ENCODE measurements at places on chromosomes 7 and 10.
A peak's percentile ranks its signal among the peaks of the same experiment; 100 is the strongest.

DNA sequence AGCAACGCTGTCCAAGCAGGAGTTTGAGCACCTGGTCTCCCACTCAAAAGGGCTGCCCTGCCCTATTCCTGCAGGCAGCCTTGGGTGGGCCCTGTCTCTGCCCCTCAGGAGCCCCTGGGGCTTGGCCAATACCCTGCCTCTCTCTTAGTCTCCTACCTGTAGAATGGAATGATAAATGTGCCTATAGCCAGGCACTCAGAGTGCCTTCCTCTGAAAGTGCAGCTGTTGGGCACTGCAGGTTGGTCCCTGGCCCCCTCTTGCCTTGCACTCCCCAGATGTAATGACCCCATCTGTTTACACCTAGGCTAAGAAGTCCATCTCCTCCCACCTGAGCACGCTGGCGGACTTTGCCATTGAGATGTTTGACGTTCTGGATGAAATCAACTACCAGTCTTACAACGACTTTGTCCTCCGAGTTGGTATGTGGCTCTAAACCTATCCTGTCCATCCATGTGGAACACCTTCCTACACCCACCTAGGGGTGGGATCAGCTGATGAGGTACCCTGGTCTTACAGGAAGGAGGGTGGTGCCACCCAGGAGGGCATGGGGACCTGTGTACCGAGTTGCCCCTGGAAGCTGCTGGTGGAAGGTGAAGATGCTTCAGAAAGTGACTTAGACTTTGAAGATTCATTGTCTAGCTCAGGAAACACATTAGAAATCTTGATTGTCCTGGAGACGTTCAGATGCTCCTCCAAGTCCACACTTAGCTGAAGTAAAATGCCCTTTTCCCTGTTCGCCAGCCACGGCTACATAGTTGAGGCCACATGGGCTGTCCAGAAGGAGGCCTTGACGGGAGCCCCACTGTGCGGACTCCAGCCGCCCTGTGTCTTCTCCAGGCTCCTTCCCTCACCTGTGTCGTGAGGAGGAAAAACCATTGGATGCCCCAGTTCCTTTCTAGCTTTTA is 134.1 kb downstream of the ADCY1 start:
- DNase-seq = no peak

DNA sequence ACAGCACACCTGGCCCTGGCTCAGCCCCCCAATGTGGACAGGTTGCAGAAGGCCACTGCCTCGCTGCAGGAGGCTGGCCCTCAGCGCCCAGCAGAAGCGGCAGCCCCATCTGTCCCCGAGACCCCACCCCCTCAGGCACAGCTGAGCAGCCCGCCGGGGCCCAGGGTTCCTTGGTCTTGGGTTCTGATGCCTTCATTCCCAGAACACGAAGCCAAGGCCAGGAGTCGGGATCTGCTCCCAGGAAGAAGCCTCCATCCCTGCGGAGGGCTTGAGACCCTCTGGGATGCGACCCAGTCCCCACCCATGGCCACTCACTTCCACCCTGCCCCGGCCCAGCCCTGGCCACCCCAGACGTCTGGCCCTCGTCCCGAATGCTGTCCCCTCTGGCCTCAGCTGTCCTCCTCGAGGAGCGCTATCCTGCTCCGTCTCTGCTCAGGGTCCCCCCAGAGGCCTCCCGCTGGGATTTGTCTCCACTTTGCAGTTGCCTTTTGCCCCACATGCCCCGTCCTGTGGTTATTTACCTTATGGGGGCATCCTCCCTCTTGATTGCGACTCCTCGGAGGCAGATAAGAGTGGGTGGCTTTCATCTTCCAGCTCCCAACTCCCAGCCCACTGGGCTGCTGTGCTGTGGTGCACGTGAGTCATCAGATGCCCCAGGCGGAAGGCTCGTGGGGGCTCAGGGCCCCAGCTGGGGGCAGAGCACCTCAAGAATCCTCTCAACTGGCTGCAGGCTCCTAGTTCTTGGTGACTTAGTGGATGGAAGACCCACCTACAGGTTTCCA is 97.5 kb downstream of the MKI67 start:
- no peak for DNase-seq

DNA sequence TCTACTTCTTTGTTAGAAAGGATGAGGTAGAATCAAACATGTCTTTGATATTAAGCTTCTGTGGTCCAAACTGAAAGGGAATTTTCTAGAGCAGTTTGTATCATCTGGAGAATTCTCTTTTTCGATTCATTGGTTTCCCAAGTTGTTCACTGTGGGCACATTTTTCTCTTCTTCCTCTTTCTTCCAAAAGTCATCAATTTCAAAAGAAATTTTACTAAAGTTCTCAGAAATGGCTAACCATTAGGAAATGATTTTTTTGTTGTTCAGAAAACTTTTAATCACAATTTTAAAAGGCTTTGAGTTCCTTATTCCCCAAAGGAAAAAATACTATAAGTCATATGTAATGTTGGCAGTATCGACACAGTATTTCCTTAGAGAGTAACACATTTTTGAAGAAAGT is 28.3 kb upstream of the CCDC6 start:
- DNase-seq = no peak

DNA sequence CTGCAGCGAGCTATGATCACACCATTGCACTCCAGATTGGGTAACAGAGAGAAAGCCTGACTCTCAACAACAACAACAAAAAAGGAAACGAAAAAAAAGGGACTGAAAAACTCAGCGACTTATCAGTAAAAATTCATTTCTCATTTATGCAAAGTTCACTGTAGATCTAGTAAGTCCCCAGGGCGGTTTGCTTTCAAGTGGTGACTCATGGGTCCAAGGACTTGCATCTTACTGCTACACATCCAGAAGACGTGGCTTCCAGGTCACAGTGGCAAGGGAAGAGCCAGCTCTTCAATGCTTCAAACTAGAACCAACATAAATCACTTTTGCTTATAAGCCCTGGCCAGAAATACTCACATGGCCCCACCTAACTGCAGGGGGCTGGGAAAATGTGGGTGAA is 178.3 kb upstream of the AUTS2 start:
- no peak for DNase-seq

- no peak for DNase-seq
These were observed 52.7 kb upstream of the VIPR2 start for GRCh38 chr7:159197066-159197975.

GRCh38 chr10:87105446-87106124 is 10.6 kb downstream of the SHLD2 start:
- no peak for DNase-seq

GRCh38 chr7:32937344-32938174 is 19.7 kb upstream of the FKBP9 start:
- peak; percentile 42 for DNase-seq

DNA sequence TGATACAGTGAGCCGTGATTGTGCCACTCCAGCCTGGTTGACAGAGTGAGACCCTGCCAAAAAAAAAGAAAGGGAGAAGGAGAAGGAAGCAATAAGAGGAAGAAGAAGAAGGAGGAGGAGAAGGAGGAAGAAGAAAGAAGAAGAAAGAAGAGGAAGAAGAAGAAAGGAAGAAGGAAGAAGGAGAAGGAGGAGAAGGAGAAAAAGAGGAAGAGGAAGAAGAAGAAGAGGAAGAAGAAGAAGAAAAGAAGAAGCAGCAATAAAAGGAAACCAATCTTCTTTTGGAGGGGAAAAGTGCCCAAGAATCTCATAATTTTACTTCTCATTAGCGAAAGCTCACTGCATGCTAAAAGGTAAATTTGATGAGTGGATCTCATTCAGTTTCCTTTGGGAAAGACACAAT is 85.7 kb upstream of the GLCCI1 start:
- no peak for DNase-seq

- no peak for DNase-seq
These were observed 44.3 kb downstream of the CACUL1 start for GRCh38 chr10:118710487-118710886.

GRCh38 chr7:77538281-77539212 is 1.5 kb downstream of the PTPN12 start:
- peak; percentile 69 for DNase-seq

DNA sequence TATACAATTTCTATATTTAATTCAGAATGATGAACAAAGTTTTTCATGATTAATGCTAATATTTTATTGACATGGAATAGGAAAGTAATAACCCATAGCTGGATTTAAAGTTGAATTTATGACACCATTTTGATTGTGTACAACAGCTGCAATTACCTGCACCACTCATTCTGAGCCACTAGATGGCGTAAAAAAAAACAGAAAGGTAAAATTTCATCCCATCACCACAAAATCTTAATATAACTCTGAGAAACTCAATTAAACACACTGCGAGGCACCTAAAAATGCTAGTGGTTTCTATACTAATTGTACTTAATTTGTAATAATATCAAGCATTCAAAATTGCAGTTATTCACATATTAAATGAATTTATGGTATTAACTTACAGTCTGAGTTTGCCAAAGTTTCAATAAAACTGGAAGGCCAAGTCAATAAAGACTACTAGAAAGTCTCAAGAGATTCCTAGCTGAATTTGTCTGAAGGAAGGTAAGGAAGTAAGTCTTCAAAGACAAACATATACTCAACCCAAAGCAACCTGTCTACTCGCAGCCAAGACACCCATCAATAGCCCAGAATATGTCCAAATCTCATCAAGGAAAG is 182.5 kb downstream of the SKAP2 start:
- no peak for DNase-seq

- DNase-seq = no peak
These were observed 1.2 kb upstream of the BLNK start for GRCh38 chr10:96272316-96273280.

GRCh38 chr10:7265396-7266123 is 145.3 kb downstream of the SFMBT2 start:
- no peak for DNase-seq

DNA sequence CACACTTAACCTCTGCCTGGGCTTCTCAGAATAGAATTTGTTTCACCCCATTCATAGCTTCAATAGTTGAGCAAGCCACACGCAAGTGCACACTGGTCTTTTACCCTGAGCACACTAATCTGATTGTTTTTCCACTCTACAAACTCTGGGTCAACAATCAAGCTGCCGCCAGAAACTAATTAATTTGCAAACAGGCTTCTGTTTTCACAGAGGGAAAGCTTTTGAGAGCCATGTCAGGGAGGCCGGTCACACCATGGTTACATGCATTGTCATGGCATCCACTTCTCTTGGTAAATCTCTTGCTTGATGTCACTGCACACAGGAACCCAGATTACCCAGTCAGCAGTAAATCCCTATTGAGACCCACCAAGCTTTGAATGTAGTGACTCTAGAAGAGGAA is 154.2 kb downstream of the SEMA3A start:
- peak; percentile 89 for DNase-seq

GRCh38 chr10:88521791-88522190 is 61.3 kb downstream of the RNLS start:
- no peak for DNase-seq
